ENCODE measurements at places on chromosomes 4 and X.

DNA sequence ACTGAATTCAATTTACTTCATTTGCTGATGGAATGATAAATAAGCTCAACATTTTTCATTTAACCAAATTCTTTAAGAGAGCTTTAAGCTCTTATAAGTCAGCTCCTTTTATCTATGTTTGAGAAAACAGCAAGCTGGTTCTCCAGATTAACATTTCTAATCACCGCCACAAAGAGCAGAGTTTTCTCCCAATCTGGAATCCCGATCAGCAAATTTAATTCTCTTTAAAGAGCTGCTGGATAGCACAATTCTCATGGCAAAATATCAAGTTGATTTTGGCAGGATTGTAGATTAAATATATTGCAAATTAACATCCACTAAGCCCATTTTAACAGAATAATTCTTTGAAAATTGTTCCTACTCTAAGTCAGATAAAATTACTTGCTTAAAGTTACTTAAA is 48.8 kb downstream of the RPS6KA3 start:
- DNase-seq = no peak

- no peak for DNase-seq
Measured at GRCh38 chrX:13702111-13702789, 13.3 kb downstream of the RAB9A start.

- no peak for DNase-seq
Measured at GRCh38 chrX:110201799-110202198, 116.1 kb downstream of the AMMECR1 start.

- no peak for DNase-seq
Measured at GRCh38 chr4:108930186-108930585, 167.3 kb upstream of the ETNPPL start.

DNA sequence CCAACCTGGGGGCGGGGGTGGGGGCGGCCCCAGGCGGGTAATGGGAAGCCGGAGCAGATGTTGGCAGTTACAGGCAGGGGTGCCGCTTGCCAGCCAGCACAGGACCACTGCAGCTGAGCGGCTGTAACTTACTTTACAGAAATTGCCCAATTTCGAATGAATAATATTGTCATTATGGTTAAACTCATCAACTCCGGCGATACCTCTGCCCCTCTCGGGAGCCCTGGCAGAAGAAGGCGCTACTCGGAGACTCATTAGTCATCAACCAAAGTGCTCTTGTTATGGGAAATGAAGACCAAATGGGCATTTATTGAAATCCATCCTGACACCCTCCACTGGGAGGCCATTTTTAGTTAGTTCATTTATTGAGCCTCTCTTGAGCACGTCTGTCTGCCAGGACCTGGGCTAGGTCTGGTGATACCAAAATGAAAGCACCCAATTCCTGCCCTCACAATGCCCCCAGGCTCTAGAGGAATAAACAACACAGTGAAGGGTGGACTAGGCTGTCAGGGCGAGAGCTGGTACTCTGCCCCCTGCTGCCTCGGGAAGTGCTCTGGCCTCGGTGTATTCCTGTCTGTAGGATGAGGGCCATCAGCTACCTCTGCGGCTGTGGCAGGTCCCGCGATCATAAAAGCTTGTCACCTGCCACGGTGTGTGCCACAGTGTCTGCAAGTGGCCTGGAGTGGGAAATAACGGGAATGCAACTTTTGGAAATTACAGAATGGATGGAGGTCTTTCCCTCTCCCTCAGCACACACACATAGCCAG is 159.1 kb upstream of the PSAPL1 start:
- DNase-seq = no peak

GRCh38 chr4:101411926-101412325 is 64.6 kb upstream of the PPP3CA start:
- no peak for DNase-seq

DNA sequence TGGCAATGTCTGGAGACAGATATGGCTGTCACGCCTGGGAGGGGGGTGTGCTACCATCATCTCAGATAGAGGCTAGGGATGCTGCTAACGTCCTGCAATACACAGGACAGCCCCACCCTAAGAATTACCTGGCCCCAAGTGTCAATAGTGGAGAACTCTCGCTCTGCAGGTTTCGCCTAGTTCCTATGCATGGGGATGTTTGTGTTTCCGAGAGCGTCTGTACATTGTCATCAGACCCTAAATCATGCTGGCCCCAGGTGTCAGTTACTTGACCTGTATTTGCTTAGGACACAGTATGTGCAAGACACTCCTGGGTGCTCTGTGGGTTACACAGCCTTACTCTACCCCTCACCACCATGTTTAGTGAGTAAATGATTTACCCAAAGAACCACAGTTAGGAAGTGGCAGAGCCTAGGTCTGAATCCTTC is 90.8 kb downstream of the AFF1 start:
- DNase-seq = no peak

DNA sequence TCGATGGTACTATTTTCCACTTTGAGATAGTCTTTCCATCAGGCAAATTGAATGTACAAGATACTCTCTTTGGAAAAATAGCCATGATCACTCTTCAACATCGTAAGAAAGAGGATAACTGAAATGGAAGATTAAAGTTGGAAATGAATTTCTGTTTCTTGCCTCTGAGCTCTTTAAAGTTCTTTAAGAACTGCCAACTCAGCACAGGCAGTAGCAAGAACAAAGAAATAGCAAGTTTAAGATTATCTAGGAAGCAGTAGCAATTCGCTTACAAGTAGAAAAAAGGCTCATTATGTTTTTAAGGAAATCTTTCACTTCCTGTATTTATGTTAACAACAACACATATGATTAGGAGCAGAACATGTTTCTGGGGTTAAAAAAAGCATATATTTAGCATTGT is 127.6 kb downstream of the CDS1 start:
- no peak for DNase-seq

DNA sequence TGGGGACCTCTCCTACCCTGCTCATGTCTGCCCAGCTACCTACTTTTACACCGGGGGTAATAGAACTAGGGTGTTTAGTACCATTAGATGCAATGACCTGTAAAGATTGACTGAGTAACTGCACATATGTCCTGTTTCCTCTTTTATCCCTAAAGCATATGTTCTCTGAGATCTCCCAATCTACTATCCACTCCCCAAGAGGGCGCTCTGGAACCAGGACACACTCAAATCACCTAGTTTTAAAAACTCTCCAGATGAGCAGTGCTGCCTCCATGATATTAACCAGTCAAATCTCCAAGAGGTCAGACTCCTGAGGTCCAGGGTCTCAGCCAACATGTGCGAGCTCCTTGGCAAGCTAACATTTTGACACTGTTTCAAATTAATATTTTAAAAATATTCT is 87.0 kb upstream of the TSPAN5 start:
- no peak for DNase-seq

- DNase-seq = no peak
Measured at GRCh38 chrX:41412261-41413081, 34.7 kb upstream of the NYX start.

DNA sequence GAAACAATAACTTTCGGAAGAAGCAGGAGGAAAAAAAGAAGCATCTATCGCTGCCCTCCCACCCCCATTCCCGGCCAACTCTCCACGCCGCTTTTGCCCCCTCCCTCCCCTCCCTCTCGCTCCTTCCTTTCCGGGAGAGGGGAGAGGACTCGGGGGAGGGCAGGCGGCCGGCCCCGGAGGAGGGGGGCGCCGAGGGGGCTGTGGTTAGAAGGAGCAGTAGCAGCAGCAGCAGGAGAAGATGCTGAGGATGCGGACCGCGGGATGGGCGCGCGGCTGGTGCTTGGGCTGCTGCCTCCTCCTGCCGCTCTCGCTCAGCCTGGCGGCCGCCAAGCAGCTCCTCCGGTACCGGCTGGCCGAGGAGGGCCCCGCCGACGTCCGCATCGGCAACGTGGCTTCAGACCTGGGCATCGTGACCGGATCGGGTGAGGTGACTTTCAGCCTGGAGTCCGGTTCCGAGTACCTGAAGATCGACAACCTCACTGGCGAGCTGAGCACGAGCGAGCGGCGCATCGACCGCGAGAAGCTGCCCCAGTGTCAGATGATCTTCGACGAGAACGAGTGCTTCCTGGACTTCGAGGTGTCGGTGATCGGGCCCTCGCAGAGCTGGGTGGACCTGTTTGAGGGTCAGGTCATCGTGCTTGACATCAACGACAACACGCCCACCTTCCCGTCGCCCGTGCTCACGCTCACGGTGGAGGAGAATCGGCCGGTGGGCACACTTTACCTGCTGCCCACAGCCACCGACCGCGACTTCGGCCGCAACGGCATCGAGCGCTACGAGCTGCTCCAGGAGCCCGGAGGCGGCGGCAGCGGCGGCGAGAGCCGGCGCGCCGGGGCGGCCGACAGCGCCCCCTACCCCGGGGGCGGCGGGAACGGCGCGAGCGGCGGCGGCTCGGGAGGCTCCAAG is 1.3 kb downstream of the PCDH7 start:
- no peak for DNase-seq

DNA sequence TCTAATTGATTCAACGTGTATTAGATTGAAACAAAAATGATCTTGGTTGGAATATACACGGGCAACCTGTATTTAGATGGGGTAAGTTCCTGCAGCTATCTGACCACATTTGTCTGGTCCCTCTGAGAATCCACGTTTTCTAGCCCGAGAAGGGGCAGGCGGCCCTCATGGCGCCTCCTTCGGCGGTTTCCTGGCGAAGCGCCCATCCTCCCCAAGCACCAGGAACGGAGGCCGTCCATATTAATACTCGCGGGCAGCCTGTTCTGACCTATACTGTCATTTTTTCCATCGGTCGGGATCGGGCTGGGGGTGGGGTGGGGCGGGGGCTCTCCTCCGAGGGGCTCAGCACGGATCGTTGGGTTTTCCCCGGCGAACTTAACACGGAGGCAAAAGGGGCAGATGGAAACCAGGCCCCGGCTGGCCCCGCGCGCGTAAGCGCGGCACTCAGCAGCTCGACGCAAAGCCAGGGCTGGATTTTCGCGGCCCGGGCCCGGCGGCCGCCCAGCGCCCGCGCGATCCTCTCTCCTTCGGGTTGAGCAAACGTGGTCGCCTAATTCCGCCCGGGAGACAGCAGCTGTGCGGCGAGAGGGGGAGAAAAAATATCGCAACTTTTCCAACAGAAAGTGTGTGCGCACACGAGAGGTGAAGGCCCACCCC is 77.2 kb upstream of the BCOR start:
- no peak for DNase-seq

DNA sequence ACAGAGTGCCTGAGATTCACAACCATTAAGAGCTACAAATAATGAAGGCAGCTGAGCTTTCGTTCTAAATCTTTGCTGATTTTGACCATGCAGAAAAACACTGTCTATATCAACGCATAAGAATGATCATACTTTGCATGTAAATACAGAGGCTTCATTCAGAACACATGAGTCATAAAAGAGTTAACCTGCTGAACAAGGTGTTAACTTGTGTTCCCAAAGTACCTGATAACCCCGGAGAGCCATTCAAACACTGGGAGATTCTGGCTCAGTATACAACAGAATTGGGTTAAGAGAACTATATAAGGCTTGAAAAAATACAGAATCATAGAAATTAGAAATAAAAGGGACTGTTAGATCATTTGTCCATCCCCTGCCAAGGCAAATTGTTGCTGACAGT is 964.3 kb upstream of the TENM3 start:
- DNase-seq = no peak

GRCh38 chrX:125826080-125826479 is 340.0 kb downstream of the DCAF12L2 start:
- no peak for DNase-seq

DNA sequence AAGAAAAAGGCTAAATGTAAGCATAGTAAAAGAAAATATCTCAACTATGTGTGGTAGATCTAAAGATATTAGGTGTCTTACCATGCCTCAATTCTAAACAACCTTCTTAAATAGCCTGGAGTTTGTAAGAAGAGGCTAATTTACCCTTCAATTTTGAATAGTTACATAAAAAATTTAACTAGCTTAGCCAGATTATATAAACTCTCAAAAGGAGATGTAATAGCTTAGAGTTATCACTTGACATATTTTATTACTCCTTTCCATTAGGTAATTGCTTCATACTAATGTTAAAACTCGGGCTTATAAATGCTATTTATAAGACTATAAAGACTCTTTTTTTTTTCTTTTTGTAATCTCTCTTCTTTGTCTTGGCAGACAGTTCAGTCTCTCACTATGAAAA is 297.5 kb upstream of the PABPC4L start:
- DNase-seq = no peak

DNA sequence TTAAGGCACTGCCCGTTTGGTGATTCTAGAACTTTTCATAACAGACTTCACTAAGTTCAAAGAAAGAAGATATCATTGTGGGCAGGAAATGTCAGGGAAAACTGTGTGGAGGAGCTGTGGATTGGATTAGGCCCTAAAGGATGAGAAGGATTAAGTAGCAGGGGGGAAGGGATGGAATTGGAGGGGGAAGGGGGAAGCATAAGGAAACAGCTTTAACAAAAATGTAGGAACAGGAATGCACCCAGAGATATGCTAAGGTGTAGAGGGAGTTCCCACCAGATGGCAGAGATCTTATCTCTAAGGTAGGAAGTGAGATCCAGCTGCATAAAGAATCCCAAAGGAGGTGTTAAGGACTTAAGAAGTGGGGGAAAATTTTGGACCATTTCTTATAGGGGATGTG is 114.5 kb downstream of the LARP7 start:
- no peak for DNase-seq

- no peak for DNase-seq
Measured at GRCh38 chr4:98260047-98260578, 1.1 kb upstream of the RAP1GDS1 start.

DNA sequence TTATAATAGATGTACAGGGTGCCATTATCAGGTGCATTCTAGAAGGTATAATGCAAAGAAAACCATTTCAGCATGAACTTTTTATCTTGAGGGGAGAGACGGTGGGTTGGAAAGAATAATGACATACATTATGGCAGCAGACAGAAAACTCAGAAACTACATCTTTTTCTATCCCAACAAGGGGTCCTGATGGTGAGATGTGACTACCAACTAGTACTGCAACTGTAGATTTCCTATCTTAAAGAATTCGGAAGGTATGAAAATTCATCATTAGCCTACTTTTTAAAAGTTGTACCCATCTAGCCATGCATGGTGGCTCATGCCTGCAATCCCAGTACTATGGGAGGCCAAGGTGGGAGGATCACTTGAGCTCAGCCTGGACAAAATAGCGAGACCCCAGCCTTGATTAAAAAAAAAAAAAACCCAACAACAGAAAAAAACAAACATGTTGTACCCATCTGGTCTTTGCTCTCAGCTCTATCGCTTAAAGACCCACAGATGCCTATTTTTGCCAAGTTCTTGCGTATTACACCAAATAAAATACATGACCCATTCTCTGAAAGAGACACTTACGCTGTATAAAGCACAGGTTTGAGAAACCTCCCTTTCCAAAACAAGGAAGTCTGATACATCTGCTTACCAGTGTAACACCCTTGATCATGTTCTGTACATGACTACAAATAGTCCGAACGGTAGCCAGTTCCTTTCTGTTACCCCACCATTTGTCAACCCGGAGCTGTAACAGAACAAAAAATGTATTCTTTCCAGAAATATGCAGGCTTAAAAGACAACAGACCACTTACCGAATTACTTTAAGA is 1.6 kb downstream of the RPL9 start:
- no peak for DNase-seq

DNA sequence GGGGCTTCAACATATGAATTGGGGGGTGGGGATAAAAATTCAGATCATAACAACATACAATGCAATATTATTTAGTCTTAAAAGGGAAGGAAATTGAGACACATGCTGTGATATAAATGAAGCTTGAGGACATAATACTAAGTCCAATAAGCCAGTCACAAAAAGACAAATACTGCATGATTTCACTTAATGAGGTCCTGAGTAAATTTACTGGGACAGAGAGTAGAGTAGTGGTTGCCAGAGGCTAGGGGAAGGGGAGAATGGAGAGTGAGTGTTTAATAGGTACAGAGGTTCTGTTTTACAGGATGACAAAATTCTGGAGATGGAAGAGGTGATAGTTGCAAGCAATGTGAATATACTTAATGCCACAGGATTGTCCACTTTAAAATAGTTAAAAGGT is 89.2 kb upstream of the RAPGEF2 start:
- DNase-seq = no peak

- no peak for DNase-seq
Measured at GRCh38 chr4:2497324-2497723, 28.4 kb downstream of the RNF4 start.
